Spleen (tissue), 13 donors: ENCODE measurements at places on chromosomes 1 and 21.

GRCh38 chr1:87950369-87950768 lies 621.7 kb downstream of the LMO4 start:
- DNase-seq = no peak

GRCh38 chr1:44641126-44642102 lies 32.9 kb downstream of the TMEM53 start:
- no peak for DNase-seq

GRCh38 chr1:169288011-169288414 lies 79.6 kb downstream of the NME7 start:
- no peak for DNase-seq

- no peak for DNase-seq
Measured at GRCh38 chr1:206939841-206940587, 6.3 kb downstream of the PIGR start.

DNA sequence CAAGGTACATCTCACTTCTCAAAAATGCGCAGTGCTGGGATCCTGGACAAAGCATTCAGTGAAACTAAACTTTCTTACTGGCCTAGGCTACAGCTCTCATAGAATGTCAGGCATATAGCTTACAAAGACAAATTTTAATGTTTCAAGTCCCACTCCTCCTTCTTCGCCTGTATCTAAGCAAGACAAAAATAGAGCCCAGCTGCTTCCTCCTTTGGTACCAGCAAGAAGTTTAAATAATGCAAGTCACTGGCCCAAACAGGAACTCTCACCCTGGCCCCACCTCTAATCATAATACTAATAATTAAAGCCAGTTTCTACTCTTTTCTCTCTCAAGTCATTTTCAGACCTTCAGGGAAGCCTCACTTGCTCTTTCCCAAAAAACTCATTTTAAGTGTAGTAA lies 1267.9 kb downstream of the MRPL39 start:
- DNase-seq = no peak

- no peak for DNase-seq
Measured at GRCh38 chr1:246106342-246106763, 400.7 kb downstream of the SMYD3 start.

- no peak for DNase-seq
Measured at GRCh38 chr1:19182223-19182622, 27.8 kb downstream of the UBR4 start.

- DNase-seq = no peak
Measured at GRCh38 chr1:66770694-66771093, 18.4 kb downstream of the DYNLT5 start.

- DNase-seq = no peak
Measured at GRCh38 chr1:59592924-59593323, 221.8 kb upstream of the HOOK1 start.

DNA sequence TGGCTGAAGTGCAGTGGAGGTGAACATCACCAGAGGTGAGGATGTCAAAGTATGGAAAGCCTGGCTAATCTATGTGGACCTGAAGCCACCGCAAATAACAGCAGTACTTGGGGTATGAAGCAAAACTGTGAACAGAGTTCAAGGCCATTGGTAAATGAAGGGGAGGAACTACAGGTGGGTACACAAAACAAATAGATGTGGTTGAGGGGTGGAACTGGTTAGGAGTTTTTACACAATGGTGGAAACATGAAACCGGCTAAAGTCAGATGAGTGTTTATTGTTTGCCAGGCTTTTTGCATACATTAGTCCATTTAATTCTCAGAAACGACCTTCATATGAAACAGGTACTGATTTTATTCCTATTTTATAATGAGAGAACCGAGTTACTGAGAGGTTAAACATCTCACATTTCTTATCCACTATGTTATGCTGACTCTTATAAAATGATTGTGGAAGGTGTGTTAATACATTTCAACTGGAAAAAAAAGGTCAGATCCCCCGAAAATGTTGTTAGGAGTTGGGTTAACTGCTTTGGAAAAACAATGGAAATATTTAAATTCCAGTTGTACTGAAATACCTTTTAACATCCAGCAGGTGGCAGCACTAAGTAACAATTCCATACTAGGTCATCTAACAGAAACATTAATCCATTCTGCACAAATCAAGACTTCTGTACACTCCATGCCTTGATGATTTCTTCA lies 44.3 kb upstream of the GTF2B start:
- DNase-seq = no peak

DNA sequence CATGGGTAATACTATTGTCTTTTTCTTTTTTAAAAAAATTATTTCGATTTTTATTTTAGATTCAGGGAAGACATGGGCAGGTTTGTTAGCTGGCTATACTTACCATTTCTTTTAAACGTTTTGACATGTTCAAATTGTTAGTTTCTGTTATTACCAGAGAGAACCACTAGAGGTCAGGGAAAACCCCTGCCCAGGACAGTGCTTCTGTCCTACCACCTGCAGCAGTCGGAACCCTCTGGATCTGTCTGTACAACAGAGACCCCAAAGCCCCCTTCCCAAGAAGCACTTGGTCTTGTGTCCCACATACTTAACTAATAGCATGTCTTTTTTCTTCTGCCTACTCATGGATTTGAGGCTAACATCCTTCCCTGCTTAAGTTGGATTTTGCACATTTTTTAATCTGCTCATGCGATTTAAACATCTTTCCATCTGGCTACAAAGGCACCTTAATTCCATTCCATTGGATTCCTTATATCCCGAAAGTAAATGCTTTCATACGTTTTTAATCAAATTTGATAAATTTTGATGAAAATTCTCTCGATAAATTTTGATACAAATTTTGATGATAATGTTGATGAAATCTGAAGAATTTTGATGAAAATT lies 10.0 kb upstream of the C1orf115 start:
- no peak for DNase-seq

- DNase-seq = no peak
Measured at GRCh38 chr1:43067233-43067745, 104.8 kb downstream of the EBNA1BP2 start.

DNA sequence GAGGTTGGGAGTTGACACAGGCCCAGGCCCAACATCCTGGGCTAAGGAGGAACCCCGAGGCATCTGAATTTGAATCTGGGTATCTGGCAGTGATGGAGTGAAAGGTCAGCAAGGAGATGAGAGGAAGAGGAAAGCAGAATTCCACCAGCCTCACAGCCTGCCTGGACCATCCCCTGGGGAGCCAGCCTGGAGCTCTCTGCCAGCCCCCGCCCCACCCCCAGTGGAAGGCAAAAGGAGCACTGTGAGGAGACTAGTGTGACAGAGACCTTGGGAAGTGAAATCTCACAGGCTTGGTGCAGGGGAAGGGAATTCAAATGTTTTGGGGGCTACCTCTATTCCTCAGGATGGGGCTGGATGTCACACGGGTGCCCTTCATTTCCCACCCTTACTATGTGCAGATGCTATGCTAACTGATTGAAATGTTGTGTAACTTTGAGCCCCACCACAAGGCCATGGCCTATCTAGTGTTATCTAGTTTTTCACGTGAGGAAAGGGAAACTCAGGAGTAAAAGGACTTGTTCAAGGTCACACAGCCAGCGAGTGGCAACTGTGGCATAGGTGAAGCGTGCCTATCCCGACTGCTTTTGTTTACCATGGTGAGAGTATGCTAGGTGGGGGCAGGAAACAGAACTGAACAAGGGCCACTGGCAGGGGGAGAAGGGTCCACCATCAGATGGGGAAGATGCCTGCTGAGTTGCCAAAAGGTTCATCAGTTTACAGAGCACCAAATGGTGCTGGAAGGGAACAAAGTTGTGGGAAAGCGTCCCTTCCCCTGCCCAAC lies 29.8 kb downstream of the AHDC1 start:
- no peak for DNase-seq

DNA sequence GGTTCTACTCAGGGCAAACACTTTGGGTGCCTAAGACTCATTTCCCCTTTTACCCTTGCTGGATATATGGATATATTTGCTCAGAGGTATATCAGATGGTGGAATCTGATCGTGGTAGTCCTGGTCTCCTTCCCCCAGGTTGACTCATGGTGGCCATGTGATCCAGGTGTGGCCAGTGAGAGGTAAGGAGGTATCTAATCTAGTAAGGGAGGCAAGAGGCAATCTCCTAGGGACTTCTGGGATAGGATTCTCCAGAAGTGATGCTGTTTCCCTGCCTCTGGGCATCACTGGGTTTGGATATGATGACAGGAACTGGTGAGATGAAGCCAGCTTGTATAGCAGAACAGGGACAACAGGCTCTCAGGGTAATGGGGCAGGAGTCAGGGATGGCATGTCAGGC lies 8.5 kb upstream of the DENND2D start:
- DNase-seq = no peak

GRCh38 chr1:26132128-26132833 lies 20.7 kb downstream of the PDIK1L start:
- no peak for DNase-seq

DNA sequence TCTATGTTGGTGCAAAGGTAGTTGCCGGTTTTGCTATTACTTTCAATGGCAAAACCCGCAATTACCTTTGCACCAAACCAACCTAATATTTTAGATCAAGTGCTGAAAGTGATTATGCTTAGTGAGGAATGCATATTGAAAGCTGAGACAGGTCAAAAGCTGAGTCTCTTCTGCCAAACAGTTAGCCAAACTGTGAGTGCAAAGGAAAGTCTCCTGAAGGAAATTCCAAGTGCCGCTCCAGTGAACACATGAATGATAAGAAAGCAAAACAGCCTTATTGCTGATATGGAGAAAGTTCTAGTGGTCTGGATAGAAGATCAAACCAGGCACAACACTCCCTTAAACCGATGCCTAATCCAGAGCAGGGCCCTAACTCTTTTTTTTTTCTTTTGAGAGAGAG lies 83.1 kb upstream of the ERRFI1 start:
- no peak for DNase-seq

DNA sequence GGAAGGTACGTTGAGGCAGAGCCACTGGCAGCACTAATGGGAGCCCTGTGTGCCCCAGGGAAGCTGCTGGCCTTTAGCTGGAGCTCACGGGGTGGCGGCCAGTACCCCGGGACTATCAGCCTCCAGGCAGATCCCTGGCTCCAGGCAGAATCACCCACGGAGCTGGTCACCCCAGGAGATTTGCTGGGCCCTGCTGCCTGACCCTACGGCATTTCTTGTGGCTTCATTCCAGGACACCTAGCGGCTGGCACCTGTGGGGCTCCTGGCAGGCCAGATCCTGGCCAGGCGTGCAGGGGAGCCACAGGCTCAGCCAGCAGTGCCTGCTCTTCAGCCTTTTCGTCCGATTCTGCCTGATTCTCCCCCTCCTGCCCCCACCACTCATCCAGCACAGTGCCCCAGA lies 7.1 kb downstream of the PADI1 start:
- DNase-seq = no peak

- no peak for DNase-seq
Measured at GRCh38 chr1:187878883-187879282, 1050.1 kb downstream of the PLA2G4A start.

- DNase-seq = no peak
Measured at GRCh38 chr1:193325042-193325441, 138.6 kb upstream of the B3GALT2 start.

GRCh38 chr21:19998453-19998852 lies 999.8 kb upstream of the NCAM2 start:
- DNase-seq = no peak

DNA sequence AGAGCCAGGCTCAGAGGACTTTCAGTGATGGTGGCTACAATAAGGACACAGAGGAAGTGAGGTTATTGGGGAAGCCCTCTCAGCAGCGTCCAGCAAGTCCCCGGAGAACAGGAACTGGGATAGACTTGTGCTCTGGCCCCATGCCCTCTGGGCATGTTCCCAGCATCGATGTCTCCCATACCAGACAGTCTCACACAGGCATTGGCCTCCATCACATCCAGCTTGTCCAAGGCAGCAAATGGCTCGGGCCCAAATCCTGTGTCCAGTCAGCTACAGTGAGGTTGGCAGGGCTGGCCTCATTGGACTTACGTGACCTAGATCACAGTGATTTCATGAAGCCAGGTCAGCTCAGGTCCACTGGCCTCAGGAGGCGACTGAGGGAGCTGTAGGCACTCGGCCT lies 19.6 kb upstream of the TMEM54 start:
- DNase-seq = no peak

DNA sequence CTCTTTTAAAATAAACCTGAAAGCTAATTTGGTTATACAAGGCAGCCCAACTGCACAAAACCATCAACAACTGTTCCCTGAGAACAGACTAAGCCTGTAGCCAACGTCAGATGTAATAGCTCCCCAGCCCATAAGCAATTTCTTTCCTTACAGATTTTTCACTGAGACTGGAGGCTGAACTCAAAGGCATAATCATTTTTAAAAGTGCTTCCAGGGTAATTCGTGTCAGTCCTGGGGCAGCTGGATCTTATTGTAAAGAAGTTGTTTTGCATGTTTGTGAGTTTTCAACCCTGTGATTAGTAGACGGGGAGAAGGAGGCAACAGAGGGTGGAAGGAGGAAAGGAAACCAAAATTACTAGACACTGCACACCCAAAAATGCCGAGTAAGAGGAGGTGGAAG lies 3.2 kb downstream of the DPT start:
- DNase-seq = no peak

DNA sequence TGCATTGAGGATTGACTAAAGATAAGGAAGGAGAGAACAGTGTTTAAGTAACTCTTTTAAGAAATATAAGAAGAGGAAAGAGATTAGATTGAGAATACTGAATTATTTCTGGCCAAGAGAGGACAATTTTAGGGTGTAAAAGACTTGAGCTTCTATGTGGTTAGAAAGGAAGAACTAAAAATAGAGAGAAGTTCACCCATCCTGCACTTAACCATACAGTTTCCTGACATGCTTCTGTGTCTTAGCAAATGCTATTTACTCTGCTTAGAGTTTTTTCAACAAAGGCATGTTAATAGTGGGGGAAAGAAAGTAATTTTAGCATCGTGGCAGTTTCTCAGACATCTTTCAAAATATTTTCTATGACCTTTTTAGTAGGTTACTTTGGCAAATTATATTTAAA lies 122.8 kb upstream of the GPR52 start:
- no peak for DNase-seq

- no peak for DNase-seq
Measured at GRCh38 chr1:206672011-206672688, 12.6 kb upstream of the MAPKAPK2 start.

DNA sequence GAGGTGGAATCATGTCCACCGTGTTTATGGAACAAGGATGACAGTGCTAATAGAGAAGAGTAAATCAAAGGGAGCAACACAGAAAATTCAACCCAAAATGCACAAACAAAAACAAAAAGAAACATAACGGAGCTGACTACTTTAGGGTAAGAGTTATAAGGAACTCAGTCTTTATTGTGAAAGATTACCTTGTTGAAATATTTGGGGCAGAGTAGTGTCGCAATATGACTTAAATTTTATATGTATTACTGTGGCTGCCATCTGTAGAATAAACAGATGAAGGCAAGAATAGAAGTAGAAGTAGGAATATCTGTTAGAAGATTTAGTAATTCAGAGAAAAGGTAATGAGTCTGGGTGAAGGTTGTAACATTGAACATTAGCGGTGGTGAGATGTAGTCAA lies 913.9 kb downstream of the BRINP3 start:
- no peak for DNase-seq

GRCh38 chr1:69814926-69815325 lies 247.2 kb downstream of the LRRC7 start:
- no peak for DNase-seq

- DNase-seq = no peak
Measured at GRCh38 chr21:46503922-46504550, 45.3 kb downstream of the DIP2A start.

- no peak for DNase-seq
Measured at GRCh38 chr1:222877854-222878253, 63.0 kb downstream of the DISP1 start.
